Fibroblast of mammary gland (primary cell): ENCODE measurements at places on chromosomes 1 and 21.

DNA sequence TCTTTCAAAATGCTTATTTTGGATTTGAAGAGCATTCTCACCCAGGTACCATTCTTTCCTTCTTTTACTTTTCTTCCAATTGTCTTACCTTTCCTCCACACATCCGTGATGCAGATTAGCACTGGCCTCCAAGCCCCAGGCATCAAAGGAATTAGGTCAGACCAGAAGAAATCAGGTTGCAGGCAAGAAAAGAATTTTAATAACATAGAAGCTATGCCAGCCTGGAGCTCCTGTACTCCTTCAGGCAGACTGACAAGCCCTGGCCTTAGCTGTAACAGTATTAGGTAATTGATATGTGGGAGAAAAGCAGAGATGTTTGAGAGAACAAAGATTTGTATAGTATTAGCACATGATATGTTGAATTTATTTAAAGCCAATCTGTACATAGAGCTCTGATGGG lies 390.4 kb upstream of the ADGRL2 start:
- no peak for DNase-seq

DNA sequence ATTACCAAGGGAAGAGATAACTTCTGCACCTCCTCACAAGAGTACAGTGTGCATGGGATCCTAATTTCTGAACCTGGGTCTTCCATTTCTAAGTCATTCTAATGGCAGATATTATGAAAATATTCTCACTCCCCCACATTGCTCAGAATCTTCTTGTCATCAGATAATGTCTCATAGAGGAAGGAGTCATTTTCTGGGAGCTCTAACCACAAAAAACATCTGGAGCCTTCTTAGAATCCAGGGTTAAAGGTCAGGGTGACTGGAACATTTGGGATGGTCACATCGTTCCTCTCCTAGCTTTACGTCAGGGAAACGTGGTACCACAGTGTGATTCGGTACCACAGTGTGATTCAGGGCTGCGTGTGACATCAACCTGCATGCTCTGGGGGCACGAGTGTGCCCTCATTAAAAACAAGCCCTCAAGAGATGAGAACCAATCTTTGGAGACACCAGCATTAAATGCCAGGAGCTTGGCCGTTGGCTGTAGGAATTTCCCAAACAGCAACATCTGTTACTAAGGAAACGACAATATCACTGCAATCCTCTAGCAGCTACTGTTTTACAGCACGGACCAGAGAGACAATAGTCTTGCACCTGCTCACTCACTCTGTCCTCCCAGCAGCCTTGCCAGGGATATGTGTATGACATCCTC lies 179.1 kb downstream of the PSMG1 start:
- DNase-seq = peak; percentile 99

DNA sequence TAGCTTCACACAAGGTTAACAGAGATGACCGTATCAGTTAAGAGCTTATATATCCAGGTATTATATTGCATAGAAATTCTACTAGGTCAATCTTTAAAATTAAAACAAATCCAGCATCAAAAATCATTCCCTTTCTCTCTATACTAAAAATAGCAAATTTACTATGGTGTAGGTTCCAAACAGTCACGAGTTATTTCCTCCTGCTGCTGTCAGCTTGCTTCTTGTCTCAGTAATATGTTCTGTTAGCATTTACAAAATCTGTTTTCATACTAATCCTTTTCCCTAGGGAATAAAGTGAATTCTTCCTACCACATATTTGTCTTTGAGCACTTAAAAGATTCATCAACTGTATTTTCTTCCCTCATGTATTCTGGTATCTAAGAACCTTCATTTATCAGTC lies 2.5 kb downstream of the WDR26 start:
- peak; percentile 64 for DNase-seq

- DNase-seq = no peak
These were observed 4.2 kb downstream of the SPATA21 start for GRCh38 chr1:16433030-16433429.

DNA sequence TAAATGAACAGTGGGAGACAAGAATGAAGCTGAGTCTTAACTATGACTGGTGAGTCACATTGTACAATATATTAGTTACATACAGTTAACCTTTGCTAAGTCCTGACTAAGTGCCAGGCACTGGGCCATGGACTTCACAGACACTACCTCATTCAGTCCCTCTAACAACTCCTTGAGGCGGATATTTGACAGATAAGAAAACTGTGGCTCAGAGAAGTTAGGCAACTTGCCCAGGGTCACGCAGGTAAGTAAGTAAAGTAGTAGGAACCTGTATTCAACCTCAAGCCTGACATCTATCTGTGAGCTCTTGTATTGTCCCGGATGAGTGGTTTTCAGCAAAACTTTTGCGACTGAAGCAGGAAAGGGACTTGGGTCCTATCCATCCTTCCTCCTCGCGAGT lies 62.1 kb downstream of the GNG12 start:
- peak; percentile 89 for DNase-seq

GRCh38 chr21:38800924-38801744 lies 4.6 kb upstream of the ETS2 start:
- no peak for DNase-seq
